ENCODE measurements at places on chromosomes 2 and 18.
A peak's percentile ranks its signal among the peaks of the same experiment; 100 is the strongest.

GRCh38 chr18:59101830-59102414 lies 37.8 kb upstream of the SEC11C start:
- DNase-seq, result no peak

DNA sequence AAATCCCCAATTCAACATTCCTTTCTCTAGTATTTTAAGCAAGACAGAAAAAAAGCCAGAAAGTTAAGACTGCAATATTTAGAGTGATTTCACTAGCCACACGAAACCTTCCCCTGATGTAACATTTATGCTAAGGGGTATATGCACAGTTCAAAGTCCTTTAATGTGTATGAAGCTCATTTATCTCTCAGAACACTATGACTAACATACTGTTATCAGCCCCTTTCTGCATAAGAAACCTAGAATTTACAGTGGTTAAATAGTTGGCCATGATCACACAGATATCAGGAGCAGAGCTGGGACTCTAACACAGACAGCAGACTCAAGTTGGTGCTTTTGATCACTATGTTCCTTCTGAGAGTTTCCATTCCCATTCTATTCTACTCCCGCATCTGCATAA lies 185.5 kb downstream of the CDH2 start:
- no peak for DNase-seq

DNA sequence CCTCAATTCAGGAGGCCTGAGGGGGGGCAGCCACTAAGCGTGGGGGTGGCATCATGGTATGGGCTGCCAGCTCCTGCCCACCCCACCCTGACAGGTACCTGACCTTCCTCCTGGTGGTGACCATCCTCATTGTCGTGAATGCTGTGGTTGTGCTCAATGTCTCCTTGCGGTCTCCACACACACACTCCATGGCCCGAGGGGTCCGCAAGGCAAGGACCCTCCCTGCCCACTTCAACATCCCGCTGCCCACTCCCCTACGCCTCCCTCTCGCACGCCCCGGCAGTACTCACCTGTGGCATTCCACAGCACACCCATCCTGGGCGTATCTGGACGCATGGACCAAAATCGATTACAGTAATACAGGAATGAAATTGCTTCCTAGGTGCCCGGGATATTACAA lies 4.0 kb downstream of the CHRNG start:
- no peak for DNase-seq

- DNase-seq, result no peak
These were observed 6.5 kb downstream of the TTR start for GRCh38 chr18:31598021-31598805.

- DNase-seq, result no peak
These were observed 12.4 kb upstream of the SCG2 start for GRCh38 chr2:223614534-223614933.

GRCh38 chr2:187075199-187075635 lies 226.2 kb upstream of the ZSWIM2 start:
- DNase-seq, result no peak

DNA sequence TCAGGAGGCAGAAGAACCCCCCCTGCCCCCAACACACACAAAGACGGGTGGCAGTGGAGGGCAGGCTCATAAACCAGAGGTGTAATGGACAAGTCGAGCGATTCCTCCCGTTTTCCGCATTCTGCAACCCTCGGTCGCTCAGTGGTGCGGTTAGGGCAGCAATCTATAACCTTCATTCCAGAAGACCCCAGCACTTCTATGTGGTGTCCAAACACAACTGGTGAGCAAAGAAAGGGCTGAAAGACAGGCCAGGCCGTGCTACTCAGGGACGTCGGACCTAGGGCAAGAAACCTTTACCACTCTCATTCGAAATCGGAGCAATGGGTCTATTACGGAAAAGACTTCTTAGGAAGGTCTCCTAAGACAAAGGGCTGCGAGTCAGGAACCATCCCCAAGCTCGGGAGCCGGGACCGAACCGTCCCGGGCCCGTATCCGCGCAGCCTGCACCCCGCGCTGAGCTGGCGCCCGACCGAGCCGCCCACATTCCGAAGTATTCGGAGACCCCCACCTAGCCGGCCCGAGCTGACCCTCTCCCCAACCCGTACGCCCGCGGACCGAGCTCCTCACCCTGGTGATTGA lies 568 bp downstream of the ARL5A start:
- peak; percentile 53 for DNase-seq

DNA sequence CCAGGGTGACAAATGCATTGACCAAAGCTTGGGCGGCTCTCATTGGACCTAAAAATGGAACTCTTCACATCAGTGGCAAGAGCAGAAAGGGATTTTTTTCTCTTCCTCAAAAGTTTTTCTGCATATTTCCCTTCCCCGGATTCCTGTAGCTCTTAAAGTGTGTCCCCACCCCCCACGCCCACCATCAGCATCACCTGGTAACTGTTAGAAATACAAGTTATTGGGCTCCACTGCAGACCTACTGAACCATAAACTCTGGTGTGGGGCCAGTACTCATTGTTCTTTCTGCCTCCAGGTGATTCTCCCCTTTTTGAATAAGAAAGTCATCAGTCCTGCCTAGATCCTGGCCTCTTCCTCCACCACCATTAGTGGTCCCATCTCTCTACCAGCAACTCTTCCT lies 1.3 kb upstream of the MYO5B start:
- DNase-seq, result no peak

GRCh38 chr2:176398243-176399073 lies 129.2 kb downstream of the MTX2 start:
- no peak for DNase-seq

DNA sequence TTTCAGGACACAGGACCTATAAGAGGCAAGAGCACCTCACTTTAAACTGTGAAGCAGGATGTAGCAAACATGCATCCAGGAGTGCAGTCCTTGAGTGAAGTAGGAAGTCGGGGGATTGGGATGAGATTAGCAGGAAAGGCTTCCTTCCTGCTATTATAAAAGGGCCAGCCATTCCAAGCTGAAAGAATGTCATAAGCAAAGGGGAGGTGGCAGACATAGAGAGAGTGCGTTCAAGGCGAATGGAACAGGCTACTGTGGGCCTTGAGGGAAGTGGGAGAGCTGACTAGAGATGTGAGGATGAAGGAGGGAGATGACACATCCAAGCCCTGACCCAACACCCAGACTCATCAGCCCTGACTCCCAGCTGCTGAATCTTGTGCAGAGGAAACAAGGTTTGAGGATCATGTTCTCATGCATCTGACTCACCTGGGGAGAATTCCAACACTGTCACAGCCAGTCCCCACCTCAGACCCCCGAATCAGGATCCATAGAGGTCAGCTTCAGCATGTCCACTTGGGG lies 63.9 kb downstream of the GYPC start:
- no peak for DNase-seq

- no peak for DNase-seq
These were observed 40.7 kb downstream of the SLC39A10 start for GRCh38 chr2:195697681-195698220.

GRCh38 chr2:88739985-88740600 lies 48.6 kb downstream of the RPIA start:
- peak; percentile 73 for DNase-seq

DNA sequence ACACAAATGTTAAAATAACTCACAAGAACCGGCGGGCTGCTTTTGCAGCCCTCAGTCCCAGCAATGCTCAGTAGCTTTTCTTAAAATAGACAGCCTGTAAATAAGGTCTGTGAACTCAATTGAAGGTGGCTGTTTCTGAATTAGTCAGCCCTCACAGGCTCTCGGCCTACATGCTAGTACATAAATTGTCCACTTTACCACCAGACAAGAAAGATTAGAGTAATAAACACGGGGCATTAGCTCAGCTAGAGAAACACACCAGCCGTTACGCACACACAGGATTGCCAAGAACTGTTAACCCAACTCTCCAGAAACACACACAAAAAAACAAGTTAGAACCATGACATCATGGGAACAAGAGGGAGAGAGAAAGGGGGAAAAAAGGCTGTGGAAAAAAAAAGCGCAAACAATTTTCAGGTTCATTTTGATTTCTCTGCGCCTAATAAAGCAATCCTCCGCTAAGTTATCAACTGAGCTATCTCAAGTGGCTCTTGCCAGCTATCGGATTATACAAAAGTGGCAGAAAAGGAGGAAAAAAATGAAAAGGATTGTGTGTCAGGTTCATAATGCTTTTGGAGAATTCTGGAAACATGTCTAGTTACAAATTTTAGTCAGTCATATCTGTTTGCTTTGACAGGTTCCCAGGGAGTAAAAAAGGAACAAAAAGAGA lies 89.1 kb downstream of the ZEB2 start:
- DNase-seq, result peak; percentile 67

DNA sequence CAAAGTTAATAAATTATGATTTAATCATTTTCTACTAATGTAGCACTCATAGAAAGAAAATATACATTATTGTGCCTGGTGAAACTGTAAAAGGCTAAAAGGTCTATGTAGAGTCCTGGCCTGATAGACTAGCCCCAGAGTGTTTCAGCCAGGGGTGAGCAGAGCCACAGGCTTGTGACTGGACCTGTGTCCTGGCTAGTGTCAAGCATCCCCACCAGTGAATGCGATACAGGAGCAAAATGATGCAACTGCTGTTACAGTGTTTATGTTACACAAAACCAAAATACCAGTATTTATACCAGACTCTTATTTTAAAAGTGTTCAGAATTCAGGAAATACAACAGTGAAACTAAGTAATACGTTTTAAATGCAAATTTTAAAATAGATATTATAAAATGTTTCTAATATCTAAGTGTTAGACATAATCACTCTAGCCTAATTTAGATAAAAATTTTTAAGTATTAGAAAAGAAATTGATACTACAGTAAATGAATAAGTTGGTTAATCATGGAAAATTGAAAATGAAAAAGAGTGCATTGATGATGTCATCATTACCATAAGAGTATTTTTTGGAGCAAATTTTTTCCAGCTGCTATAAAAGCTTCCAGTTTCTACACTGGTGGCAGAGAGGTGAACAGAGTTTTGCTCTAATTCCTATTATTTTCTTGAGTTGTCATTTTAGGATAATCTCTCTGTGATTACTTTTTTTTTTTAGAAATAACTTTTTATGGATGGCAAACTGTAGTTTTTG lies 6.2 kb upstream of the TSPYL6 start:
- DNase-seq, result no peak
